Hematopoietic multipotent progenitor cell (in vitro differentiated cells): ENCODE measurements at places on chromosomes 4 and X. TPM values are rescaled to one million over a fixed set of nuclear protein-coding genes. Genes with fewer than 3 reads are reported as not detected.

ITM2A gene
- total RNA-seq = 75.7 TPM

BEX5 gene
- 1.3 TPM for total RNA-seq

RTL5 gene
- 4.6 TPM for total RNA-seq

- DNase-seq = no peak
Observed at GRCh38 chrX:154488336-154489075, 1.9 kb downstream of the SLC10A3 start.

DNA sequence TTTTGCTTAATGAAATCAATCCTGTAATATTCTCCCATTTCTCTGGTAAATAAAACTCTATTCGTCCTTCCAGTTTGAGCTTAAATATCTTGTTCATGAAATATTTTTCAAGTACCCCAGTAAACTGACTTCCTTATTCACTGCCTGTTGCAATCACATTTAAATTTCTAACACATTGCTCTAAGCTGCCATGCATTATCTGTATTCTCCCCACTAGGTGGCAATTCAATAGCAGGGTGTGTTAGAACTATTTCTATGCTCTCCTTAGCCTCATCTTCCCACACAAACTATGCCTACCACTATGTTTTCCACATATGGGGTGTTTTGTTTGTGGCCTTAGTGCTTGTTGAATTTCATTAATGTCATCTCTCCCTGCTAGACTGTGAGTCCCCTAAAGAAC, 377.1 kb upstream of the HS3ST1 start:
- peak; percentile 79 for DNase-seq

DNA sequence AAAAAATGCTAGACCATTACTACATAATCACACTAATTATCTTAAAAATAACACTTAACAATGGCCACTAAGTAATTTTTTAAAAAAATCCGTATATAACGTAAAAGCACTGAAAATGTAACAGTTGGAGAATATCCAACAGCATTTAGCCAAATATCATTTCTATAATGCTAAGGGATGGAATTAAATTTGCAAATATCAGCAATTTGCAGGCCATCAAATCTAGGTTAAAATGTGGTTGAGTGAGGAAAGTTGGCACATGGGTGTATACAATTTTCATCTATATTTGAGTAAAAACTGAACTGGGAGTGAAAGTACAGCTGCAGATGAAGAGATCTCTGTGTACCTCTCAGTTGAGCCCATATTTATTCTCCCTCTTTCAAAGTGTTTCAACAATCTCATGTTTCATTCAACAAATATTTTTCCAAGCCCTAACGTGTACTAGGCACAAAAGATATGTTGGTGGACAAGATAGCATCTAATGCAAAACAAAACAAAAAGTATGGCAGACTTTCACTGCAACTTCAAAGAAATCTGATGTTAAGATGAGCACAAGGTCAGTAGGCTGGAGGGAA, 63.0 kb downstream of the MBNL3 start:
- no peak for DNase-seq

DNA sequence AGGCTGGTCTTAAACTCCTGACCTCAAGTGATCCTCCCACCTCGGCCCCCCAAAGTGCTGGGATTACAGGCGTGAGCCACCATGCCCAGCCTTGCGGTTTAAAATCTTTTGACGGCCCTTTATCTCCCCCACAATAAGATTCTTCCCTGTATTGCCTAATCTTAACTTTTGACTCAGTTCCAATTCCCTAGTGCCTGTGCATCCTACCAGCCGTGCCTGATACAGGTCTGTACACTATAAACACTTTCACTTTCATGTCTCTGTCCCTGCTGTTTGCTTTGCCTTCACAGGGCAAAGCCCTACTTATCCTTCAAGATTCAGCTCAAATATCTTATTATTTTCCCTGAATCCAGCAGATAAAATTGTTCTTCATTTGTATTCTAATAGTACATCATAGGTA, 74.6 kb downstream of the WDR44 start:
- no peak for DNase-seq

- no peak for DNase-seq
Observed at GRCh38 chr4:7129871-7130620, 62.2 kb upstream of the GRPEL1 start.

DNA sequence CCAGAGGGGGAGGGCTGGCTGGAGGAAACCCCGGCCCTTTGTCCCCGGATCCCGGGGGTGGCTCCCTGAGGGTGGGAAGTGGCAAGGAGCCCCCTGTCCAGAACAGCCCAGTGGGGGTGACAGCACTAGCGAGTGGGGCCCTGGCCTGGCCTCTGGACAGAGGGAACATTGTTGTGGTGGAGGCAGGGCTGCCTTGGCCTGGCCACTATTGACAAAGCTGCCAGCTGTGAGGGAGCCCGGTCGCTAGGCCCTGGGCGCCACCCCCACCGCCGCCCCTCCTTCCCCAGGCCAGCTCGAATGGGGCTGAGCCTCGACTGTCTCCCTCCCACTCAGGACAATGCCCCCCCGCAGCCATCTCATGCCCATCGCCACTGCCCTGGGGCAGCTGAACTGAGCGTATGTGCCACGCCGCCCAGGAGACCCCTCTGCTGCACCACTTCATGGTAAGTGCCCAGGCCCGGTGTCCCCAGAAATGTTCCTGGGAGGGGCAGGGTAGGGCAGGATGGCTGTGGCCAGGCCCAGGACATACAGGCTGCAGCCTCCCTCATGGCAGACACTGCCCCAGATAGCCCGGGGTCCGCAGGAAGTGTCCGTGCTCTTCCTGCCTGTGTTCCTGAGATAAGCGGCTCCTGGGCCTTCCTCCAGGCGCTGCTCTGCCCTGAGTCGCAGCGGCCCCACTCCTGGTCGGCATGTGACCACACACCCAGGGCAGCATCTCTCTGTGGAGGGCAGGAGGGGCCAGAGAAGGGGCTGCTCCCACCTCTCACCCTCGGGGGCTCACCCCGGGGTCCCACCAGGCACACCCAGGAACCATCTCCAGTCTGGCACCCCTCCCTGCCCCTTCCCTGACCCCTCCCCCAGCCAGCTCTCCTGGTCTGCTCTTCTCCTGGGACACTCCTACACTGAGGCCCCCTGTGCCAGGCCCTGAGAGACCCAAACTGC, 1.4 kb downstream of the PLXNB3 start:
- no peak for DNase-seq

DNA sequence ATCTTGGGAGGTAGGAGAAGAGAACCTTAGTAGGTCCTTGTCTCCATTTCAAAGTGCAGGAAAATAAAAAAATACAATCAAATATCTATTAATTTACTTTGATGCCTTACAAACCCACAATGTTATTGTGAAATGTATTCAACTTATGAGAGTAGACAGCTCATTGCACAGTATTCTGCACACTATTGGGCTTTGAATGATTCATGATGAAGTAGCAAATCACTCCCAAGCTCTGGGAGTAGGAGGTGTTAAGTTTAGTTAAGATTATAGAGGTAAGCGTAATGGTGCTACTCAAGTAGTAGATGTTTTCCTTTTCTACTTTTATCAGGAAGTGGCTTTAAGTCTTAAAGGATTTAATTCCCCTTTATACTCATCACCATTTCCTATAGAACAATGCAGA, 32.8 kb upstream of the TMPRSS11A start:
- no peak for DNase-seq

DNA sequence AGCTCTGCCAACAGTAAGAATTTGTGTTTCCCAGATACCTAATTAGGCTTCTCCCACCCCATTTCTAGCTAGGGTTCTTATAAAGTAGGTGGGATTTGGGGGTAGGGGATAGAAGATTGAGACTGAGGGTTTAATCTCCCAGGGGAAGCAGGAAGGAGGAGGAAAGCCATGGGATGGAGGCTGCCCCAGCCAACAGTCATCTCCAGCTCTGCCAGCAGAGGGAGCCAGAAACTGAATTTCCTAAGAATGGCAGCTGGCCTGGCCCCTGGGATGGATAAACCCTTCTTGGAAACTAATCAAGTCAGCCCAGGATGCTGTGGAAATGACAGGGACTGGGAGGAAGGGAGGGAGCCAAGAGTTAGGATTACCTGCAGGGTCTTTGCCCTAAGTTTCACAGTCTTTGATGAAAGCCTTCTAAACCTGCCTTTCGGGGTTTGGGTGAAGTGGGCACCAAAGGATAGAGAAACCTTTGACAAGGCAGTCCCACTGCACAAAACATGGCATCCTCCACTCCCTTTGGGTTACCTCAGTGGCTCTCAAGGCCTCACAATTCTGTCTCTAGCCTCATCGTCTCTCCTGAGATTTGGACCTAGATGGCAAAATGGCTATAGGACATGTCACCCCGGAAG, 6.7 kb upstream of the ERCC6L start:
- no peak for DNase-seq

DNA sequence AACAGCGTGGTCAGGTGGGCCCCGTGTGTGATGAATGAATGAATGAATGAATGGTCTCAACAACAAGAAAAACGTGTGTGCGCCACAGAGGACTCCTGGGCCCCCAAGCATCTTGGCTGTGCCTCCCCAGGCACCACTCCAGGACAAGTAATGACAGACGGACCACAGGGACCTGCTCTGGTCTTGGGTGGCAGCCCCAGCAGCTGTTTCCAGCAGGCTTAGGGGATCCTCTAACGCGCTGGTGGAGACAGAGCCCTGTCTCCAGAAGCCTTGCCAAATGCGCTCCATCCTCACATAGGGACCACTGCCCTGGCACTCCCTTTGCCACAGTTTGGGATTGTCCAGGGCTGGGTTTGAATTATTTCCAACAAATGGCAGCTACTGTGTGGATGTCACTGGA, 39.1 kb downstream of the PSAPL1 start:
- no peak for DNase-seq

GRCh38 chr4:165580351-165580905, 201.6 kb downstream of the CPE start:
- DNase-seq = no peak

- DNase-seq = no peak
Observed at GRCh38 chr4:170008371-170008770, 17.8 kb downstream of the MFAP3L start.

GRCh38 chr4:6372649-6373525, 99.5 kb downstream of the PPP2R2C start:
- DNase-seq = no peak
